K562 (cell line): ENCODE measurements at places on chromosomes 4 and X. TPM values are rescaled to one million over a fixed set of nuclear protein-coding genes. Genes with fewer than 3 reads are reported as not detected.

FMR1NB gene
- 3.5 and 3.8 TPM in 2 replicates for total RNA-seq

TRMT10A gene
- 6.5 and 7.7 TPM in 2 replicates for total RNA-seq

UVSSA gene
- 12.4 and 14.6 TPM in 2 replicates for total RNA-seq

CNGA1 gene
- 0.29 TPM in 1 of 2 replicates, not detected in the other for total RNA-seq

PJA1 gene
- 4.0 and 4.1 TPM in 2 replicates for total RNA-seq

SRPX gene
- total RNA-seq: 0.45 TPM in 1 of 2 replicates, not detected in the other

UNC5C gene
- total RNA-seq: 0.02 TPM in 2 replicates

IL2 gene
- 0.89 and 1.6 TPM in 2 replicates for total RNA-seq
